ENCODE measurements at places on chromosomes 2 and 18.

DNA sequence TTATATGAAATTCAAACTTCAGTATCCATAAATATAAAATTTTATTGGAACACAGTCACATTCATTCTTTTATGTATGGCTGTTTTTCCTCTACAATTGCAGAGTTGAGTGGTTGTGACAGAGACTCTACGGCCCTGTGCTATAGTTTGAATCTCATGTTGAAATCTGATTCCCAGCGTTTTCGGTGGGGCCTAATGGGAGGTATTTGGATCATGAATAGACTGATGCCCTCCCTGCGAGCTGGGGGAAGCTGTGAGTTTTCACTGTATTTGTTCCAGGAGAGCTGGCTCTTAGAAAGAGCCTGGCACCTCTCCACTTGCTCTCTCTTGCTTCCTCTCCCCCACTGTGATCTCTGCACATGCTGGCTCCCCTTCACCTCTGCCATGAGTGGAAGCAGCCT lies 1.7 kb downstream of the PFN4 start:
- no peak for DNase-seq

GRCh38 chr18:12287684-12288402 lies 20.2 kb upstream of the TUBB6 start:
- DNase-seq: peak; percentile 88

DNA sequence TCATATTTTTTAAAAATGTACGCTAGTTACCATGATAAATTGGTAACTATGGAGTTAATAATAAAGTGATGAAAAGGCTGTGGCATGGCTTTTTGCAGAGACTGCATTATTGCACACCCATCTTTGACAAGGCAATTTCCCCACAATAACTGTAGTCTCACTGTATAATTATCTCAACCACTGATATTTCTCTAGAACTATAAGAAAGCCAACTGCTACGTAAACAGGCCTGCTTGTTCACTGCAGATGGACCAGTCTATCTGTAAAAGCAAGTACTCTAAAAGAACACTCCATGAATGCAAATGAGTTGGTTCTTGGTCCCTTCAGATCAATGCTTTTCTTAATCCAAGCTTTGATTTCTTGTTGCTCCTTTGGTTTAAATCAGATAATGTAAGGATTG lies 218.7 kb downstream of the RBM43 start:
- DNase-seq: no peak

GRCh38 chr18:31760695-31761094 lies at the start of gene SLC25A52:
Gene SLC25A52 (minus strand): TSS chr18:31760880. CDS start chr18:31760661, 219 bp downstream.
- DNase-seq: no peak

GRCh38 chr18:46397174-46397573 lies 259.8 kb downstream of the LOXHD1 start:
- no peak for DNase-seq

- no peak for DNase-seq
Observed at GRCh38 chr18:80196528-80197320, 50.6 kb downstream of the PARD6G start.

DNA sequence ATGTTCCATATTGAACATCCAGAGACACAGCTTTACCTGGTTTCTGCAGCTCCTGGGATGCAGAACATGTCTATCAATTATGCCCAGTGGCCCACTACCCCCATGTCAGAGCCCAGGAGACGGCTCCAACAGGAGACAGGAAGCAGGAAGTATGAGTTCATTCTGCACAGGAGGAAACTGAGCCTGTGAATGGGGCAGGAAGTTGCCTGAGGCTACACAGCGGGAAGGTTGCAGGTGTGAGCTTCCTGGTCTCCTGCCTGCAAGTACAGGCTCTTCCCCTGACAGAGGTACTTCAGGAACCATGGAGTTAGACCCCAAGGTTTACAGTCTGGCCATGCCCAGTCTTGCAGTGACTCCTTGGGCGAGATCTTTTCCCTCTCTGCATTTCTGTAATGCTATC lies 2.8 kb upstream of the BOK start:
- no peak for DNase-seq

GRCh38 chr2:102357937-102358336 lies 2.3 kb downstream of the IL18R1 start:
- no peak for DNase-seq

Data from GM04503 (cell line).